Bronchial epithelial cell (primary cell): ENCODE measurements at places on chromosomes 4 and X. TPM values are rescaled to one million over a fixed set of nuclear protein-coding genes. Genes with fewer than 3 reads are reported as not detected.

DNA sequence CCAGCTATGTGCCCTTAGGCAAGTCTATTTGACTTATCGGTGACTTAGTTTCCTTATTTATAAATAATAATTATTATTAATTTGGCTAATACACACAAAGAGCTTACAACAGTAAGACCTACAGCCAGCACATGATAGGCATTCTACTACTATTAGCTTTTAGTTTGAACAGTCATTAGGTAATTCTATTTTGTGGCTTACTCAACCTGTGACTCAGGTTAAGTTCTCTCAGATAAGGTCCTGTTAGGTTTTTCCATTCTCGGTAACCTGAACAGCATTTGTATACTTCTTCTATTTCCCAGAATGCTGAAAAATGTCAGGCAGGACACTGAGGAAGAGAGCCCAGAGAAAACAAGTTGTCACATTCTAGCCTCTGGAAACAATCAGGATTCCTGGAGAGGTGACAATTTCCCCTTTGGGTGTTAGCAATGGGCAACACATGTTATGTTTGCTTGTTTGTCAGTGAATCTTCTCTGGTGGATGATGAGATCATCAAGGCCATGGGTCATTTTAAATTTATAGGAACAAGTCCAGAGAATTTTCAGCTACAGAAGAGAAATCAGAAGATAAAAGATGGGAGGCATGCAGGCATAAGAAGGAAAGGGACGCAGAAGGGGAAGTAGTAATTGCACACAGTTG is 2144.7 kb downstream of the PCDH7 start:
- peak; percentile 53 for DNase-seq

DNA sequence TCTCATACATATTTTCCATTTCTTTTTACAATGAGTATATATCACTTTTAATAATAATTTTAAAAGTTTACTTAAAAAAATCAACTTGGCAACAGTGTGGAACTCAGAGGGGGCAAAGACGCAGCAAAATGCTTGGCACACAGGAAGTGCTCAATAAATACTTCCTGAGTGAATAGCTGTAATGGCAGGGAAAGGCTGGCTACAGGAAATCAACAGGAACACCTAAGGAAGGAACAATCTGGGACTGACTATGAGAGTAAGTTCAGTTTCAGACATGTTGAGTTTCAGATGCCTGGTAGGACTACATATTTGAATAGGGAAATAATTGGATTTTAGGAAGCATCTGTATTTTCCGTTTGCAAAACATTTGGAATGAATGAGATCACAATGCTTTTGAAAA is 137.6 kb downstream of the SCLT1 start:
- DNase-seq: no peak

The TLR10 gene
- total RNA-seq: not detected in 2 replicates

DNA sequence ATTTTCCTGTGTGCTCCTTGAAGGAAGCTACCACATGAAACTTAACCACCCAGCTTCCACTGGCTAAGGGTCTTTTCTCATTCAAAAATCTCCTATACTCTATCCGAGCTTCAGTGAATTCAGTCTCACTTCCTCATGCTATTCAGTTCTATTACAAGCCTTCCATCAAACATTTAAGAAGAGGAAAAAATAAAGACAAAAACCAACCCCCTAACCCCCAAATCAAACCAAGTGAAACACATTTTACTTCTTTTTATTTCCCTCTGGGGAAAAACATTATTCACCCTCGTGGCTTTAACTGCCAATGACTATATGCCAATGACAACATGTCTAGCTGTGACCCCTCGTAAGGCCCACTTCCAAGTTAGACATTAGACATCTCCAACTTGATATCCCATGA is 16.2 kb upstream of the WDR19 start:
- DNase-seq: no peak

The NAT8L gene
- total RNA-seq: not detected in 2 replicates

DNA sequence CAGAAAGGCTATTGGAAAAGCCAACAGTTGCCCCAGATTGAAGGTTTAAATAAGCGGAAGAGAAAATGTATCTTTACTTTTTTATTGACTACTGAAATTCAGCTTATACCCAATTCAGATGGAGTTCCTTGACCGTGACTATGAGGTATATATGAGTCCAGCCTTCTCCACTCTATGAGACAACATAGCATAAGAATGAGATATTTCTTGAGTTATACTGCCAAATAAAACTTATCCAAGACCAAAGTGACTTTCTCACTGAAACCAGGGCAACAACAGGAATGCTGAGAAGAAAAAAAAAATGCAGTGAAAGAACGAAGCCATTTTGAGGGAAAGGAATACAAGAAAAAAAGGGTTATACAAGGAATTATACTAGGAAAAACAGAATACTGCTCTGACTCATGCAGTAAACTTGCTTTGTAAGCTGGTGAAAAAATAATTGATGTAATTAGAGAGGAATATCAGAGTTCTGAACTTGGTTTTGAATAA is 16.3 kb upstream of the PDK3 start:
- DNase-seq: no peak

GRCh38 chr4:4871573-4872313 is 12.3 kb downstream of the MSX1 start:
- DNase-seq: no peak

DNA sequence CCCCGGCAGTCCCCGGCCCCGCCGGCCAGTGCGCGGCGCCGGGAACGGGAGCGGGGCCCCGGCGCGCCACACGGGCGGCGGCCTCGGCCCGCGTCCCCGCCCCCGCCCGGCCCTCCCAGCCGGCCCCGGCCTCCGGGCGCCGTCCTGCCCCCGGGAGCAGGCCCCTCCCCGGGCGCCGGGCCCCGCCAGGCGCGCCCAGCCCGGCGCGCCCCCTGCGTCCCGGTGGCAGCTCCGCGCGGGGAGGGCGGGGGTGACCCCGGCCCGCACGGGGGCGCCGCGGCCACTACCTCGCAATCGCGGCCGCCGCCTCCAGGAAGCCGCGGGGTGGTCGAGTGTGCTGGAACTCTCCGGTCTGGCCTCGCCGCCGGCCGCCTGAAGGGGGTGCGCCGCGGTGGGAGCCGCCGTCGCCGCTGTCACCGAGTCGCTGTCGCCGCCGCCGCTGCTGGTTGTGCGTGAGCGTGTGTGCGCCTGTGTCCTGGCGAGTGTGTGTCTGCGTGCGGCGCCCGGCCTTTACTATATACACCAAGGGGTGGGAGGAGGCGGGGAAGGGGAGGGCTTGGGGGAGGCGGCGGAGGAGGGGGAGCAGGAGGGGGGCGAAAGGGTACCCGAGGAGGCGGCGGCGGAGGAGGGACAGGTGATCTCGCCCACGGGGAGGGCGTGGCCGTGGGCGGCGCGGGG is at the start of gene RAI2:
Gene RAI2, minus strand, starts transcription at position 488 of the 678 bp plus-strand sequence. CDS start 59,288 bp downstream, outside the sequence.
- DNase-seq: no peak

DNA sequence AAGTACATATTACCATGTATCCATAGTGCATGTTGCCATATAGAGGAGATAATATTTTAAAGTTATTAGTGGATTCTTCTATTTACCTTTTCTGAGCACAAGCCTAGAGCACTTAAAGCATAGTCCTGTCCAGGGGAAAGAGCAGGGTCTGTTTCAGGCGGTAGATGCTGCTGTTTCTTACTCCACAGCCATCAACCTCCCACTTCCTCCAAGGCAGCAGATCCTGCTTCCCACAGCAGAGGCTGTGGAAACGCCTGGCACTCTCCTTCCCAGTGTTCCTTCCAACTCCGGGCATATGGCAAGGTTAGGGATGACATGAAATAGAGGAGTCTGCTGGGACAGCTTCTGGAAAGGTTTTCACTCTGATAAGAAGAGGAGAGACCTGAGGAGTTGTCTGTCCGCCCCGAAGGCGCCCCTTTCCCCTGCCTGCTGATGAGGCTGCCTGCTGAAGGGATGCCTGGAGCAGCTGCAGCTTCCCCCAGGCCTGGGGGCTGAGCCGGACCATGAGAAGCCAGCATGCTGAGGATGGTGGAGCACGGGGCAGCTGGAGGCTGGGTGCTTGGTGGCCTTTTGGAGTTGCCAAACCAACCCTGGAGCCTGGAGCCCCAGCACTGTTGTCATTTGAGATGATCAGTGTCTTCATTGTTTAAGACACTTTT is 43.9 kb upstream of the SLC25A4 start:
- no peak for DNase-seq

DNA sequence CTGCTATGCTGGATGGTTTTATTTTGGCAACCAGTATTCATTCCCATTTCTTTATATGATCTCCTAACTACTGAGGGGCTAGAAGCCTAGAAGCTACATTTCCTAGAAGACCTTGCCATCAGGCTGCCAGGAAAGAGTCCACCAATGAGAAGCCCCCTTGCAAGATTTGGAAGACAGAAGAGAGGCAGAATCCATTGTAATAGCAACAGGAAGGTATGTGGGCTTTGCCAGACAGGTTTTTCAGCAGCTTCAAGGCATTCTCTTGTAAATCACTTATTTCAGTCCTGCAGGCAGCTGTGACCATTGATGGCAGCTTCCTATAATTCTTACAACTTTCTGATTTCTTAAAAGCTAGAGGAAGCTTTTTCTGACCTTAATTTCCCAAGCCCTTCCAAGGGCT is 148.3 kb upstream of the NHS start:
- DNase-seq: no peak

DNA sequence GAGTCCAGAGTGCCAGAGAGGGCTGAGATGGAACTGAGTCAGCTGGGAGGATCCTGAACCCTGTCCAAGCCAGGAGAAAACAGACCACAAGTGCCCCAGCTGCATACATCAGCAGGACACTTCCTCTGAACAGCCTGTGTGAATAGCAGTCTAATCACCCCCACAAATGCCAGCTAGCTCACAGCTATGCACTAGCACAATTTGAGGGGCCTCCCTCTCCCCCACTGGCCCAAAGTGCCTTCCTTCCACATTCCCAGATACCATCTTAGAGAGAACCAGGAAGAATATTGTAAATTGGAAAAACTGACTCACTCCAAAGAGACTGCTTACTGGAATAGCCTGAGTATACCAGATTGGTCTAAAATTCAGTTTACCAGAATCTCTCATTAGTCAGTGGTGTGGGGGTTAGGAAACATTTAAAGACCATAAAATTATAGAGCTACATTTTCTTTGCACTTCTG is 292.6 kb upstream of the KLF3 start:
- DNase-seq: peak; percentile 25

DNA sequence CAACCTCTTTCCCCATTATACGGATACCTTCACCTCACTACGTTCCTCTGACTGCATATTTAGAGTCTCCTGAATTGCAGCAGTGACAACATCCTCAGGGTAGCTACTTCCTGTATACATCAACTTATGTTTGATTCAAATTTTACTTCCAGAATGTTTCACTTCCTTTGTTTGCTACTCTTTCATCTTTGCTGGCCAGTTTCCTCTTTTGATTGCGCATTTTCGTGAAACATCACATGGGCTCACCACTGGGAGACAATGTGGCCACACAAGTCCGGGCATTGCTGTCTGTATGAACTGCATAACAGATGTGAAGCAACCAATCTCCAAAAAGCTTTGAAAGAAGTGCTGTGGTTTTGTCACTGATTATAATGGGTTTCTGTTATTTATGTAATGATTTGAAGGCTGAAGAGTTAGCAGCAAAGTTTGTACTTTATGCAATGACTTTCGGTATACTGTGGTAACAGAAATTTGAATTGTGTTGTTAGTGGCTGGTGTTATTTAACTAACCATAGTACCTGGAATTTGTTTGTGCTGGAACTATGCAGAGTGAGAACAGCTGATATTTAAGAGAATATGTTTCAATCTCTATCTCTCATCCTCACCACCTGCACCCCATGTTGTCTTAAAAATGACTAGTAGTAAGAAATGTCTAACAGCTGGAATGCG is 7.4 kb downstream of the SNCA start:
- peak; percentile 81 for DNase-seq

DNA sequence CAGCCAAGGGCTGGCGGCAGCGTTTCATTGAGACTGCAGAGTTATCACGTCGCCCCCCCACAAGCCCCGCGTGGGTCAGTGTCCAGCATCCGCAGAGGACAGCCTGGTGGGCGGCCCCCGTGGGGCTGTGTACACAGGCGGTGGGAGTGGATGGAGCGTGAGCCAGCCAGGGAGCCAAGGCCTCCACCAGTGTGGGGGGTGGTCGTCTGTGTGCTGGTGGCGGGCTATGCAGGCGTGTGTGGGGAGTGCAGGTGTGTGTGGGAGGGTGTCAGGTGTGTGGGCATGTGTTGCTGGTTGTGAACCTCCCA is 56.5 kb upstream of the NKX1-1 start:
- DNase-seq: no peak

DNA sequence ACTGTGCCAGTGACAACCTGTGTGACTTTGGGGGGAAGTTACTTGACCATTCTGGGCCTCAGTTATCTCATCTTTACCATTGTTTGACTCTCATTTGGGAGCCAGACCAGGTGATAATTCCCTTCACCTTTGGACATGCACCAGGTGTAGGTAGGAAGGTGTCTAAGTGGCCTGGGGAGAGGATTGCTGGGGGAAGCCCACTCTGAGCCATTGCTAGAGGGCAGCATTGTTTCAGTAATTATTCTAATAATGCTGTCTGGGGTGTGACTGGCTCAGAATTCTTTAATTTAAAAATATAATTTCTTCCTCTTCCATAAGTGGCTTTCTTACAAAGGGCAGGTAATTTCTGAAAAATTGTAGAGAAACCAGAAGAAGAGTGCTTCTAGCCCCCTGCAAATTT is 104.3 kb downstream of the RTL9 start:
- no peak for DNase-seq

DNA sequence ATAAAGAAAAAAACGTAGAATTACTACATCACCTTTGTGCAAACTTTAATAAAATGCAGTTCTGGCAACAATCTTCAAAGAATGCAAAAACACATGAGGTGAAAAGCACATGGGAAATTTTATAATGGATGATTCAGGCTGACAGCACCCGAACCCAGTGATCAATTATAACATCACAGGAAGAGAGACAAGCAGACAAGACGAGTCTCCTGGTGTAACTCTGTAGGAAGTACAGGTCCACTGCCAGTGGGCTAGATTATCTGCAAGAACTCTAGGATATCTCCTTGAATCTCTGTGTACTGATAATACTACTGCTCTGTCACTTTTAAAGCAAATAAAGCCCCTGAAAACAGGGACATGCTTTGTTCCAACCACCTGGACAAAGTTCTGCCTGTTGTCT is 58.9 kb upstream of the NXF3 start:
- DNase-seq: peak; percentile 61

The RADX gene
- total RNA-seq: 1.7 and 2.4 TPM in 2 replicates

DNA sequence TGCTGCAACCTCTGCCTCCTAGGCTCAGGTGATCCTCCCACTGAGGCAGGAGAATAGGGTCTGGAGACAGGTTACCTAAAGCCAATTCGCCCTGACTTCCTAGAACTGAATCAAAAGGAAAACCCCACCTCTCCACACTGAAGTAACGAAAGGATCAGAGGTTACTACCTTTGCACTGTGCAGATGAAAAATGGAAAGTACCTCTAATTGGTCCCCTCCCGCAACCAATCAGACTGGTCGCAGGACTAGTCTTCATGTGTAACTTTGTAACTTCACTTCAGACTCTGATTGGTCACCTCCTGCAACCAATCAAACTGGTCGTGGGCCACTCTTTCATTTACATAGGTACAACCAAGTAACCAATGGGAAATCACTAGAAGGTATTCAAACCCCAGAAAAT is 61.1 kb downstream of the ATXN3L start:
- no peak for DNase-seq

DNA sequence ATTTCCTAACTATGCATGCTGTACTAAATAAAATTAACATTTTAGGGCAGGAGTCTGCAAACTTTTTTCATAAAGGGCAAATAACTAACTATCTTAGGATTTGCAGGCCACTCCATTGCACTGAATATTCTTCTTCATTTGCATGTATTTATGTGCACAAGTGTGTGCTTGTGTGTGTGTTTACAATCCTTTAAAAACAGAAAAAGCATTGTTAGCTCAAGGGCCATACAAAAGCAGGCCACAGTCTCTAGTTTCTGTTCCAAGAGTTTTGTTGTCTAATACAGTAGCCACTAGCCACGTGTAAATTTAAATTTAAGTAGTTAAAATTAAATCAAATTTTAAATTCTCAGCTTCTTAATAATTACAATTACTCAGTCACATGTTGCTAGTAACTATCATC is 621.8 kb downstream of the TMA16 start:
- DNase-seq: no peak
